Nasal cavity respiratory epithelium epithelial cell of viscerocranial mucosa (primary cell): ENCODE measurements at places on chromosomes 4 and X. TPM values are rescaled to one million over a fixed set of nuclear protein-coding genes. Genes with fewer than 3 reads are reported as not detected.

GAB3 gene
- total RNA-seq: under 0.01 TPM in 2 replicates

MAGEC1 gene
- not detected in 2 replicates for total RNA-seq

ENOX2 gene
- 21.2 and 26.7 TPM in 2 replicates for total RNA-seq

CXCR3 gene
- total RNA-seq: not detected in 2 replicates

CLDN22 gene
- not detected in 2 replicates for total RNA-seq

GDPD2 gene
- 0.14 and 1.0 TPM in 2 replicates for total RNA-seq

SEC31A gene
- 157 and 211 TPM in 2 replicates for total RNA-seq

NAP1L2 gene
- total RNA-seq: 0.68 and 0.85 TPM in 2 replicates

CT45A5 gene
- total RNA-seq: not detected in 2 replicates

UGT2B11 gene
- total RNA-seq: not detected in 2 replicates

CENPVL2 gene
- not detected in 2 replicates for total RNA-seq

ABLIM2 gene
- 1.9 and 3.4 TPM in 2 replicates for total RNA-seq

TFDP3 gene
- total RNA-seq: not detected in 2 replicates

RTL9 gene
- total RNA-seq: under 0.01 and 0.07 TPM in 2 replicates

ZNF630 gene
- 1.4 and 3.6 TPM in 2 replicates for total RNA-seq

MAGEE1 gene
- total RNA-seq: 0.34 and 1.6 TPM in 2 replicates

ARAP2 gene
- 66.0 and 97.1 TPM in 2 replicates for total RNA-seq

FGA gene
- not detected in 2 replicates for total RNA-seq

UGT2A3 gene
- total RNA-seq: not detected in 2 replicates

ZCCHC18 gene
- not detected in 2 replicates for total RNA-seq

RHOXF1 gene
- not detected in 2 replicates for total RNA-seq

BEND4 gene
- total RNA-seq: not detected in 2 replicates

CTAG1B gene
- not detected in 2 replicates for total RNA-seq

RNF150 gene
- 0.36 and 0.68 TPM in 2 replicates for total RNA-seq

FOXR2 gene
- not detected in 2 replicates for total RNA-seq

PAGE2 gene
- total RNA-seq: not detected in 2 replicates

VCX gene
- total RNA-seq: not detected in 2 replicates

CNGA1 gene
- 1.4 and 4.9 TPM in 2 replicates for total RNA-seq

SLC6A8 gene
- 29.0 and 77.4 TPM in 2 replicates for total RNA-seq

NEXMIF gene
- total RNA-seq: under 0.01 and 0.07 TPM in 2 replicates

IRS4 gene
- not detected in 2 replicates for total RNA-seq

STATH gene
- not detected in 2 replicates for total RNA-seq

CYTL1 gene
- not detected in 2 replicates for total RNA-seq

TCEAL7 gene
- 0.34 and 0.50 TPM in 2 replicates for total RNA-seq

ENAM gene
- not detected in 2 replicates for total RNA-seq

PUDP gene
- 4.8 and 20.1 TPM in 2 replicates for total RNA-seq
